ENCODE measurements at places on chromosomes 7 and 10.

DNA sequence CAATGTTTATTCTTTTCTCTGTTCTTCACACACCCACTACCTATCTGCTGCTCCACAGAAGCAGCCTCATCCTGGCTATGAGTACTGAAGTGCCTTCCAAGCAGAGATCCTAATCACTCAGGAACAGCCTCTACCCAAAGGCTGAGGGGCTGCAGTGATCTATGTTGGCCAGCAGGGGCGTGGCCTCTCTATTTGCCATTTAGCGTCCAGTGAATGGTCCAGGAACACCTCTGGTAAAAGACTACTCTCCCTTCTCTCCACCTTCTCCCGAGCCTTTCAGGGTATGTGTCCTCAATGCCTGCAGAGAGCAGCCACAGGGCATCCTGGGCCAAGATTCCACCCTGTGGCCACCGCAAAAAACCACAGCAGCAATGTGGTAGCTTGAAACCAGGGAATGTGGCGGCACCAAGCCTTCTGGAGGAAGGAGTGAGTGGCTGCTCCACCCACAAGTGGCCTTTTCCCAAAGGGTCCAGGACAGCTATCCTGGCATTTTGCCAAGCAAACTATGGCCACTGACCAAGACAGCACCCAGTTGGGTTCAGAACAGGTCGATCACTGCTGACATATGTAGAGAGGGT is 70.9 kb downstream of the SYPL1 start:
- peak; percentile 59 for DNase-seq

- DNase-seq: peak; percentile 99
Measured at GRCh38 chr7:130960208-130960988, 226.4 kb upstream of the KLF14 start.

DNA sequence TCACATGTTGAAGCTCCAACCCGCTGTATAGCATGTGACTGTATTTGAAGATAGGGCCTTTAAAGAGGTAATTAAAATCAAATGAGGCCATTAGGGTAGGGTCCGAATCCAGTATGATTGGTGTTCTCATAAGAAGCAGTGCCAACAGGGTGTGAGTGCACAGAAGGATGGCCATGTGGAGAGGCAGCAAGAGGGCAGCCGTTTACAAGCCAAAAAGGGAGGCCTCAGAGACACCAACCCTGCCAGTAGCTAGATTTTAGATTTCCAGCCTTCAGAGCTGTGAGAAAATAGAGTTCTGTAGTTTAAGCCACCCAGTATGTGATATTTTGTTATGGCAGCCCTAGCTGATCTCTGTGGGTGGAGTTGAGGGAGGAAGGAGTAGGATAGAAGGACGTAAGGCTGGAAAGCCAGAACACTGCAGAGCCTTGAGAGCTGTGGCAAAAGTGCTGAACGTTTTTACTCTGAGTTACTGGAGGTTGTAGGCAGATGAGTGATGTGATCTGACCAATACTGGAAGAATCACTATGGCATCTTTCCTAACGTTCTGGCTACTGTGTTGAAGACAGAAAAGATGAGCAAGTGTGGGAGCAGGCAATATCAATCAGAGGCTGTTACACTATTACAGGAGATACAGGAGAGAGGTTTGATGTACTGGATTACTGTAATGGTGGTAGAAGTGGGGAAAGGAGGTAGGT is 334.9 kb downstream of the ELMO1 start:
- no peak for DNase-seq

GRCh38 chr10:93287775-93288174 is 194.4 kb downstream of the MYOF start:
- DNase-seq: no peak

DNA sequence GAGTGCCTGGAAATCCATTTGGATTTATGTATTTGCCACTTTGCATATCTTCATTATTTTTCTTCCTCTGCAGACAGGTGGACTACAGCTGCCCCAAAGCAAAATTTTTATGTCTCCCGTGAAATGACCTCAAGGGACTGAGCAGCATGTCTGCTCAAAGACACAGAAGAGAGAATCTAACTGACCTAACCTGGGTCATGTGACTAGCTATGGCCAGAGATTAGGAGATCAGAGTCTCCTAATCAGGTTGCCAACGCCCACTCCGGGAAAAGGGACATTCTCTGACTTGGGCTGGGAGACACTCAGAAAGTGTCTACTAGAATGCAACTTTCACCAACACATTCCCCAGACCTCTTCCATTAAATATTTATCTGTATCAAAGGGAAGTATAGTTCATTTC is 2.5 kb upstream of the BAMBI start:
- no peak for DNase-seq

- peak; percentile 24 for DNase-seq
Measured at GRCh38 chr10:5871596-5871995, 18.1 kb downstream of the ANKRD16 start.

DNA sequence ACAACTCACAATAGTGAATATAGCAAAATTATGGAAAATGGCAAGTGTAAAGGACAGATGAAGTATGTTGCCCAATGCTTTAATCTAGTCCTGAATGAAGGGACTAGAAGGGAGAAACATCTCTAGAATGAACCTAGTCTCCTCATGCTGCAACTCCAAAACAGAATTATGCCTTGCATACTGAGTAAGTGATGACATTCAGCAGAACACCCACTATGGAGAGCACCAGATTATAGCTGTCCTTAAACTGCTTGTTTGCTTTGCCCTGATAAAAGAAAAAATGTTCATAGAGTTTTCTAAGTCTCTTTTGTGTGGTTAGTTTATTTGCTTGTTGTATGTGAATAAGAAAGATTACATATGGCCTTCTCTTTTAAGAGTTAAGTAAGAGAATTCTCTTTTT is 7.8 kb upstream of the HGF start:
- DNase-seq: peak; percentile 42

GRCh38 chr7:91713669-91714068 is 166.8 kb downstream of the MTERF1 start:
- DNase-seq: no peak

- no peak for DNase-seq
Measured at GRCh38 chr7:43895847-43896415, 10.5 kb downstream of the URGCP start.

GRCh38 chr10:72171175-72171630 is 44.6 kb upstream of the ANAPC16 start:
- DNase-seq: peak; percentile 89

DNA sequence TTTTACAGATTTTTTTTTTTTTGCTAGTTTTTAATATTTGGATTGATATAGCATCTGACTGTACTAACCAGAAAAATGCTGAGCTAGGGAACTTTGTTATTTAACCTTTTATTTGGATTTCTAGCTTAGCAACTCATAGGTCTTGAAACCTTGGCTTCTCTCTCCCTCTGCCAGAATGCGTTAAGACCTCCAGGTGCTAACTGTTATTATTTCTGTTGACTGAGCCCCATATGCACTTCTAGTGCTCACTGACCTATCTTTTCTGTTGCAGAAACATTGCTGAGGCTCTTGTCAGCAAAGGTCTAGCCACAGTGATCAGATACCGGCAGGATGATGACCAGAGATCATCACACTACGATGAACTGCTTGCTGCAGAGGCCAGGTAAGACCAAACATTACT is 143.6 kb downstream of the LRRC4 start:
- DNase-seq: no peak

Data from mesenchymal stem cell (in vitro differentiated cells and primary cell).